ENCODE measurements at places on chromosomes 1 and 21. TPM values are rescaled to one million over a fixed set of nuclear protein-coding genes. Genes with fewer than 3 reads are reported as not detected.

The NUDT4B gene
- not detected for total RNA-seq

DNA sequence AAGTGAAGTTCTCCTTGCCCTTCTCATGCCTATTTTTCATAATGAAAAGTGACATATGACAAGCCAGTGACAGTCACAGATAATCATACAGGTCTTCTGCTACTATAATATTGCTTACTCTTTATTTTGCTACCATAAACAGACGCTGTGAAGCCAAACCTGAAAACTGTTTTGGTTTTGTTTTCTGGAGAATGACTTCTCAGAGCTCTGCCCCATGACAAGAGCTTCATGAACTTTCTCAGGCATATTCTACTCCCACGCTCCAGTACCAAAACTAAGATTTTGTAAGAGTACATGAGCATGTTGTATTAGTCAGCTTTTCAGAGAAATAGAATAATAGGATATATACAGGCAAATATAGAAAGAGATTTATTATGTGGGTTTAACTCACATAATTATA is 64.3 kb upstream of the VTCN1 start:
- no peak overlapping the region for H3K4me3 ChIP-seq
- no peaks in the 10 kb centered on the region for H3K4me1 ChIP-seq
- H3K27me3 ChIP-seq = peaks cover 5% of the 10 kb centered on the region
- no peak for DNase-seq
- no peak overlapping the region for H3K27ac ChIP-seq

The B3GALT2 gene
- total RNA-seq = 0.94 TPM

The BPNT1 gene
- total RNA-seq = 26.3 TPM

- no peak overlapping the region for H3K27ac ChIP-seq
- no peak for DNase-seq
- H3K4me3 ChIP-seq = no peak overlapping the region
- H3K27me3 ChIP-seq = no peaks in the 10 kb centered on the region
- H3K4me1 ChIP-seq = no peaks in the 10 kb centered on the region
- no peaks in the 10 kb centered on the region for H3K36me3 ChIP-seq
Observed at GRCh38 chr21:21238629-21239400, 240.6 kb downstream of the NCAM2 start.
